Kasumi-1 (cell line): ENCODE measurements at places on chromosomes 1 and 21.

GRCh38 chr1:24871306-24871901, 58.7 kb downstream of the RUNX3 start:
- DNase-seq = no peak

DNA sequence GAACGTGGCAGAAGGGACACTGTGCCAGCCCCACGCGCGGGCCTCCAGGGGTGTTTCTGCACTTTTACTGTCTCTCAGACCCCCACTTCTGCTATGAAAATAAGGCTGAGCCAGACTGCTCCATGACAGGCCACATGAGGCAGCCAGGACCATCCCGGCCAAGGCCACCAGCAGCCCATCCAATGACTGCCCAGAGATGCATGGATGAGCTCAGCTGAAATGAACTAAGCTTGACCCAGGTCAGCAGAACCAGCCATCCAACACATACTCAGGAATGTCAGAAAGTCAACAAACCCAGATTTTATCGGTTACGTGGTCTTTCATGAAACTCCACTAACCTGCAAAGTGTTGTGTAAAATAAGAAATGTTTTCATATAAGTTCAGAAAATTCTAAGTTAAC, 51.2 kb downstream of the CCDC185 start:
- no peak for DNase-seq

- DNase-seq = no peak
These were observed 186.6 kb downstream of the GRIK1 start for GRCh38 chr21:29753216-29753615.

DNA sequence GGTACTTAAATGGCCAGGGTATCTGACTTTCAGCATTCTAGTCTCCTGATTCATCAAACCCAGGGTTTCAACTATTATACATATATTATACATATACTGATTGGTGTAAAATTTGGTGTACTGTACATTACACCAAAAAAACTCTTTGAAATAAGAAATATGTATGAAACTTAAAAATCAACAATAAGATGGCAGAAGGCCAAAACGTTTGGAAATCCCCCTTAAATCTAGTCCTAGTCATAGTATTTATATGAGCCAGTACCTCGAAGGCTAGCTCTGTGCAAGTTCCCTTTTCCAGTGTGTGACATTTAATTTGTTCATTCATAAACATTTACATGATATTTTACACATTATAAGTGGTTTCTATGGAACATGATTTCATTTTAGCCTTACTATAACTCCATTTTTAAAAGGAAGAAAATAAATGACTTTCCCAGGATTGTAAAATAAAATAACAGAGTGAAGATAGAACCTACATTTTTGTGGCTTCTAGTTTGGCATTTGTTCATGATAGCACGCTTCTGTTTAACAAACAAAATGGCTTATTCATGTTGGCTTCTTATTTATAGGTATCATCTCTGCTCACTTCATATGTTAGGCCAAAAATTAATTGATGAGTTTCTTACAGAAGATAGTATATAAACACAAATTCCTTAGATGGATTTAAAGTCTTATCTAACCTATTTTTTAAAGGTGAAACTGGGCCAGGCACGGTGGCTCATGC, 18.8 kb upstream of the ZNF281 start:
- no peak for DNase-seq

GRCh38 chr1:222697826-222698225, 14.5 kb downstream of the AIDA start:
- no peak for DNase-seq

DNA sequence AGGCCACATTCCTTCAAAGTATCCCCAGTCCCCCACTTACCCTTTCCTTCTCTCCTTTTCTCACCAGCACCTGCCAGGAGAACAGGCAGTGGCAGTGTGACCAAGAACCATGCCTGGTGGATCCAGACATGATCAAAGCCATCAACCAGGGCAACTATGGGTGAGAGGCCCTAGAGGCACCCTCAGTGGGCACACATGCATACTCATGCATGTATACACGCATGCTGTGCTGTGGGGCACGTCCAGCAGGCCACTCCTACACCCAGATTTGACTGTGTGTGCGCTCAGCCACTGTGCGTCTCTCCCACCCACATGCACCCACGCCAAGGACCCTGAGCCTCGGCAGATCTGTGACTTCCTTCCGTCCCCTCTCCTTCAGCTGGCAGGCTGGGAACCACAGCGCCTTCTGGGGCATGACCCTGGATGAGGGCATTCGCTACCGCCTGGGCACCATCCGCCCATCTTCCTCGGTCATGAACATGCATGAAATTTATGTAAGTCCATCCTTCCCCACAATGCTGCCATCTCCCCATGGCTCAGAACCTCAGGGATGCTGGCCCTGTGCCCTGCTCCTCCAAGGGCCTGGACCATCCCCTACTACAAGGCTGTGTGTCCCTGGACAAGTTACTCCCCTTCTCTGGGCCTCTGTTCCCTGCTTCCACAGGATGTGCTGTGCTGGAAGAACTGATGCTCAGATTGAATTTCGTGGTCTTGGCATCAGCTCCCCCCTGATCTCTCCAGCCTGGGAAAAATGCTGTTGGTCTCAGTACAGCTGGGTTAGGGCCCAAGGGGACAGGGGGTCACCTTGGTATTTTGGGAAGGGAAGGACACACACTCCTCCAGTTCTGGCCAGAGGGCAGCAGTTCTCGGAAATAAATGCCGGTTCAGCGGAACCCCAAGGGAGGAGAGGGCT, 7.0 kb downstream of the TINAGL1 start:
- DNase-seq = no peak

- no peak for DNase-seq
These were observed 2.5 kb downstream of the SLC1A7 start for GRCh38 chr1:53139951-53140361.

DNA sequence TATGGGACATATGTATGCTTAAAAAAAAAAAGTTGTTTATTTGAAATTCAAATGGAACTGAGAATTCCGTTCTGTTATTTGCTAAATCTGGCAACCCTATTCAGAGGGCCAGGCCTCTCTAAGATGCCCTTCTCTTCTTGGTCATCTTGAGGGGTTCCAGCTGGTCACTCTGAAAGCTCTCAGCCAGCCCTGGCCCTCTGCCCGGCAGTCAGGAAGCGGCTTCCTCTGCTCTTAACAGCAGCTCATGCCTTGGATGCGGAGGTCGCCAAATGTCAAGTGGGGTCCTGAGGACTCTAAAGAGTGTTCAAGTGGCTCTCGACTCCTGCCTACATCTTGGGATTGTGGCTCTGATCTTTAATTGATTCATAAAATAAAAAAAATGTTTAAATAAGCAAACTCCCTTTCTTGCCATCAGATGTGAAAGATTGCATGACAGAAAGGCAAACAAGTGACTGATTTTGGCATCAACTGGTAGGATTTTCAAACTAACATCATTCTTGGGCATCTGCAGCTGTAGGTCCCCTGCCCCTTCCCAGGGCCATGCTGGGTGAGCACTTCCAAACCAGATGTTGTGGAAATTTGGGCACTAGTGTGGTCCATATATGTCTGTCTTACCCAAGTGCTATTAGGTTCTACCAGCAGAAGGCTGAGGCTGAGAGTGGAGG, 130.8 kb downstream of the PRDM2 start:
- no peak for DNase-seq

- no peak for DNase-seq
These were observed at the start of gene SYT6 for GRCh38 chr1:114153261-114154145. SYT6 (minus strand) TSS chr1:114153869; CDS start chr1:114153772, 97 bp downstream.

DNA sequence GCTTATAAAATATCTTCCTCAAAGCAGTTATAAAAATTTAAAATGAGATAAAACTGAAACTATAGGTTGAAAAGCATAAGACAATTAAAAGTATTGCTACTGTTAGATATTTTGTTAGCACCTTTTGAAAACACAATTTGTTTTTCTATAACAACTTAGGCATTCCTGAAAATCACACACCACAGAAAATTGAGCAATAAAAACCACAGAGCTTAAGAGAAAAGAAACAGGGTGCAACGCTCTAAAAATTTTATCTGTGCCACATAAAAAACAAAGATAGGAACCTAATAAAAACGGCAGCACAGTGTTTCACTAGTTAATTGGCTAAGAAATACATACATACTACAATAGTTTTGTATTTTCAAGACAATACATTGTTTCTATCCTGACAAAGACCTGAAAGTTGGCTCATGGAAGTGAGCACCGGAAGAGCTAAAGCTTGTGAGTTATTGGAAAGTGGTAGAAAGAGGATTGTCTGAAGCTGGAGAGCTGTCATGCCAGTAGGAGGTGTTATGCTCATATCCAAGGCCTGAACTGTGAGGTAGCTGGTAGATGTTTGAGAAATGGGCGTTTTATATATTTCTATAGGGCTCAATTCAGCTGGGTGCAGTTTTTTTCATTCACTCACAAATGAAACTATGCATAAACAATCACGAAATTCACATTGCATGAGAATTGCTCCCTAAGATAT, 45.8 kb downstream of the RGS7 start:
- DNase-seq = no peak

GRCh38 chr1:241527146-241527545, 5.0 kb upstream of the KMO start:
- DNase-seq = no peak

DNA sequence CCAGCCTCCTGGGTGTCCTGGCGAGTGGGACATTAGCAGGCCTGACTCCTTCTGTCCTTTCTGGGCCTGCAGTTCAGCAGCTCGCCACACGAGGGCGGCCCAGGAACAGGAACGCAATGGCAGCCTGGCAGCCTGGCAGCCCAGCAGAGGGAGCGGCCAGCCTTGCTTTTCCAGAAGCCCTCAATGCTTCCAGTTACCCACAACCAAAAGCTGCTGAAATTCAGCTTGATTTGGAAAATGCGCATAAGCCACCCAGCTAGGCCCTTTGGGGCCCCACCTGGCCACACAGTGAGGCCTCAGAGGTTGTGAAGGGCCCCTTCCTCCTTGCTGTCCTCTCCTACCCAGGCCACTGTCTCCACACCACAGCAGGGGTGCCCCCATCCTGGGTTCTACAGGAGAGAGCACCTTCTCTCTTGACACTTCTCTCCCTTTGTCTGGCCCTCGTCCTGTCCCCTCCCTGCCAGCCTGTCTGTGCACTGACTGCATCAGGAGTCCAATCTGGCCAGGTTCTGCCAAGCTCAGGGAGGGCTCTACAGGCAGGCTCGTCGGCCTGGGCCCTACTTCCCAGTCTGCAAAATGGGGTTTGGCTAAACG, 103.4 kb upstream of the VAMP3 start:
- DNase-seq = peak; percentile 77

DNA sequence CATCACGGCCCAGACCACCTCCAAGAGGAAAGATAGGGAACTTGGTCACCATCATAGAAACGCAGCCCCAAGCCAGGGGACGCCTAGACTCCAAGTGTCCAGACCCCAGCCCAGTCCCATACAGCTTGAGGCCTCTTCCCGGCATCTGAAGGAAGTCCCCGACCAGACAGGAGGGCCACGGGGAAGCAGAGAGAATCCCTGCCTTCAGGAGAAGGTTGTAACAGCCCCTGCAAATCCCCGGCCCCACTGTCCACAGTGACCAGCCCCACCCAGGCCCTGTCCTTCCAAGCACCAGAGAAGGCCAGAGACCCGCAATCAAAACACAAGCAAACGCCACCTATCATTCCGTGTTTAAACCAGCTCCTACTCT, 1.7 kb downstream of the SLC19A1 start:
- no peak for DNase-seq

DNA sequence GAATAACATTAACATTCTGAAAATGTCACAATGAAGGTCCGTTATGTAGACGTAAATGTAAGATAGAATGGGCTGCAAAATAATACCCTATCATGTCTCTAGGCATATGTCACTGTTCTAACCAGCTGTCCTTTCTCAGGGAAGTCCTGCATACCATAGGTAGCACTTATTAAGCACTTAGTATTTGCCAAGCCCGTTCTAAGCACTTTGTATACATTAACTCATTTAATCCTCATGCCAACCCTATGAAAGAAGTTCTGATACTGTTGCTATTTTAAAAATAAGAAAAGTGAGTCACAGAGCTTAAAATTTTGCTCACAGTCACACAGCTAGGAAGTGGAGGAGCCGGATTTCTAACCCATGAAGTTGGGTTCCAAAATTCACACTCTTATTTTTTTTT, 15.7 kb downstream of the GAS5 start:
- DNase-seq = no peak

DNA sequence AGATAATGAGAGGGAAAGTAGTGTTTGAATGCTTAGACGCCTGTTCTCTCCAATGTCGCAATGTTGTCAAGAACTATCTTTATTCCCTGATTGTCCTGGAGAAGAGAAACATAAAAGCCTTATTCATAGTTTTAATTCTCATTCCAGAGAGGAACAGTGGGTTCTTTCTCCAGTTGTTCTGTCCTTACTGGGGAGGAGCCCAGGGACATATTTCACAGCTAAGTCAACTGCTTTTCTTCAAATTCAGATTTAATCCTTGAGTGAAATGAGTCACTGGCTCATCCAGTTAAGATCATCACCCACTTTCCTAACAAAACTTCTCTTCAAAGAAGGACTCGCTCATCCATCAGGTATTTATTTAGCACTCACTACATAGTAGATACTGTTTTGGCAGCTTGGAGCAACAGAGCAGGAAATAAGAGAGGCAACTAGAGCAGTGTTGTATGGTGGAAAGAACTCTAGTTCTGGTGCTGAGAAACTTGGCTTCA, 365.7 kb upstream of the USP24 start:
- no peak for DNase-seq

DNA sequence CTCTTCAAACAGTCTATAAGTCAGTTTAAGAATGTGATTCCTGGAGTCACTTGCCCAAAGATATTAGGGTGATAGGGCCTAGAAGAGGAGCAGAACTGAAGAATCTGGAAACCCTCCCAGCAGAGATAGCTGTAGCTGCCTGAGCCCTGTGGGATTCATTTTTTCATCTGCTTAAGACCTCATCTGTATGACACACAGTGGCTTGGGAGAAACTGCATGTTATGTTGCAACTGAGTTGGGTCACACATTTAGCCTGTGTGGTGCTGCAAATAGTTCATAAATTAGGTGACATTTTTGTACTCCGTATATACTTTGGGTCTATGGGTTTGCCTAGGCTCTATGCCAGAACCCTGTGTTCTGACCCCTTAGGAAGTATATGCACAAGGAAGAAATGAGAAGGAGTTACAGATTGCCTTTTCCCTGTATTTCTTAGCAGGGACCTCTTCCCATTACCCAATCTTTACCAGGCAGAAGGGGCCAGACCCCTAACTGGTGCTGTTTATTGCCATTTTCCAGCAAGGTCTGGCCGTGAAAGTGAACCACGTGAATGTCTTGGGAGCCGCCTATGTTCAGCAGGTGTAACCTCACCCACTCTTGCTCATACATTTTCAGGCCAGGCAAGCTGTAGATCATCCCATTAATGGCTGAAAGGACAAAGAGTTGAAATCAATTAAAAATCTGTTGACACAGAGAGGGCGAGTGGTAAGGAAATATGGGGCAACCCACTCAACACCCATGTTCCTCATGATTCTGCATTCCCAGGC, 41.9 kb upstream of the SLC19A2 start:
- no peak for DNase-seq

GRCh38 chr1:110605901-110606656, at the start of gene KCNA2:
KCNA2 (minus strand) TSS chr1:110606358; CDS start chr1:110604782, 1,576 bp downstream.
- no peak for DNase-seq

GRCh38 chr21:42082501-42083360, 11.6 kb downstream of the UMODL1 start:
- DNase-seq = no peak

- DNase-seq = no peak
These were observed 49.3 kb downstream of the PTGFR start for GRCh38 chr1:78540048-78540447.

- no peak for DNase-seq
These were observed 48.7 kb downstream of the TTLL7 start for GRCh38 chr1:83950106-83950661.

GRCh38 chr1:158176399-158176798, 4.3 kb upstream of the CD1D start:
- no peak for DNase-seq

- DNase-seq = no peak
These were observed 785.1 kb downstream of the LTN1 start for GRCh38 chr21:28207436-28208173.
